NCI-H226 (cell line): ENCODE measurements at places on chromosomes 11 and 22.
A peak's percentile ranks its signal among the peaks of the same experiment; 100 is the strongest.

DNA sequence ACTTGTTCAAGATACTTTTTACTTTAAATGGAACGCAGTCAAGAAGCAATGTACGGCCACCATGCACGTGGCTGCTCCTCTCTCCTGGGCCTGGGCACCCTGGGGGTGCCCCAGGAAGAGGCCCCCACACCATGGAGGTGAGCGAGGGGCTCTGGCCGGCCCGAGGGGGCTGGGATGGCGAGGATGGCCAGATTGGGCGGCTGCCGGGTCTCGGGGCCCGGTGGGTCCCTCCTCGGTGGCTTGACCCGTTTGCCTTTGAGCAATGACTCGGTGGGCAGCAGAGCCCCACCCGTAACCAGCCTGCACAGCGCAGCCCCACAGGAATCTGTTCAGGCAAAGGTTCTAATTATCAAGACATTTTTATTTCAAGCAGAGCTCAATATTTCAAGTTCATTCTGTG lies 167.4 kb downstream of the BRD1 start:
- no peak for DNase-seq

DNA sequence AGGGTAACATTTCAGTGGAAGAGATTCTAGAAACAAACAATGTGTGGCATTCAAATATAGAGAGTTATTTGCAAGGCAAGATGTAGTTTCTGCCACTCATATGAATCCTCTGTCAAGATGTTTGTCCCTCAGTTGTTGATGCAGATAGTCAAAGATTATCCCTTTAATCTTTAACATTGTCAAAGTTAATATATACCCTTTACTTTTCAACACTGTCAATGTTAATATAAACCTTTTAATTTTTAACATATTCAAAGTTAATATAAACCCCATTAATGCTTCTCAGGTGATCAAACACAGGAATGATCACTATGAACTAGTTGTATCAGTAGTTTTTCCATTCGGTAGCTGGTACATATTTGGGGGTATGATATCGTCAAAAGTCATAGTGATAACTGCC lies 51.9 kb upstream of the PICALM start:
- DNase-seq = no peak

DNA sequence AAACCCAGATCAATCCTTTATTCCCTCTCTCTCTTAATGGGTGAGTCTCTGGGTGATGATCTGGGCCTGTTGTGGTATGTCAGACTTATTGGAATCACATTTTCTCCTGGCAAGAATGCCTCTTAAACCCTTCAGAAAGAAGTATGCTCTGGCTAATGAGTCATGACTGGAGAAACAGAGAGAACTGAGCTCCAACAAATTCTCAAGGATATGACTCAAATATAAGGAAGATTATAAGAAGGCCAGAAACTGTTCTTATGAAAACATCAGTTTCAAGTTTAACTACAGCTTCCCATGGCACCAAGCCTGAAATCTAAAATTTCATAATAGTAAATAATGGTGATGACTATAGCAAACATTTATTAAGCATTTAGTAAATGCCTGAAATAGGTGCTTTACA lies 83.9 kb downstream of the OR5AK2 start:
- peak; percentile 95 for DNase-seq

DNA sequence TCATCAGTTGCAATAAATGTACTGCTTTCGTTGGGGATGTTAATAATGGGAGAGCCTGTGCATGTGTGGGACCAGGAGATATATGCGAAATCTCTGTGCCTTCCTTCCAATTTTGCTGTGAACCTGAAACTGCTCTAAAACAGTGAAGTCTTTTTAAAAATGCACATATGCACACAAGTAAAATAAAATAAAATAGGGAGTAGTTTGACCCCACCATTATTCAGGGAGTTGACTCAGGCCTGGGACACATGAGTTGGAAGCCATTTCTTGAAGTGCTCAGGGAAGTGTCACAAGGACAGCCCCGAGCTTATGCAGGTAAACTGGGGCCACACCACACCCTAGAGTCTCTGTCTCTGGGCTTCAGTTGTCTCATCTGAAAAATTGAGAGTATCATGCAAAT lies 183.1 kb upstream of the POU2AF2 start:
- DNase-seq = no peak

DNA sequence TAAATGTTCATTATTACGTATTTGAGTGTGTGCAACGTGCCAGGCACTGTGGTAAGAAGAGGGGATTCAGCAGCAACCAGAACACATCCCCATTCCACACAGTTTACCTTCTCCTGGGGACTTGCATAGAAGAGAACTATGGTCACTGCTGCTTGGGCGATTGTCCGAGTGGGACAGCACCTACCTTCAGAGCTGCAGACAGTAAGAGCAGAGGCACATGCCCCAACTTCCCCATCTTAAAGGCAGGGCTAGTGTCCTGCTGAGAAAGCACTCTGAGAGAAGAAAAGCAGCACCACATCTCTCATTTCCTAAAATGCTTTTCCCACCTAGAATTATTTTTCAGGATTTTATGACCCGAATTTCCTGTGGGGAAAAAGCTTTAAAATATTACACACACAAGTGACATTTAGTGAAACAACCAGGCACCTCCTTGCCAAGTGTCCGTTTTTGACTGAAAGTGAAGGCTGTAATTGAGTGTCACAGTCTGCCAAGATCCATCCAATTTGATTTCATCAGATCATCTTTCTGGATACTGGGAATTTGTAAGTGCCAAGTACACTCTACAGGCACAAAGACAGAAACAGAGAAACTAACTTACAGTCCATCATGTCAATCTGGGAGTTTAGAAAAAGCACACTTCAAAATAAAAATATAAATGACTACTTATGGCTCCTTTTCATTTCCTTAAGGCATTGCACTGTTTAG lies 24.6 kb downstream of the TRAF6 start:
- no peak for DNase-seq
